Fibroblast of pulmonary artery (primary cell): ENCODE measurements at places on chromosomes 5 and 9.

- DNase-seq: peak; percentile 7
Measured at GRCh38 chr9:72665421-72665820, 144.0 kb downstream of the TMC1 start.

DNA sequence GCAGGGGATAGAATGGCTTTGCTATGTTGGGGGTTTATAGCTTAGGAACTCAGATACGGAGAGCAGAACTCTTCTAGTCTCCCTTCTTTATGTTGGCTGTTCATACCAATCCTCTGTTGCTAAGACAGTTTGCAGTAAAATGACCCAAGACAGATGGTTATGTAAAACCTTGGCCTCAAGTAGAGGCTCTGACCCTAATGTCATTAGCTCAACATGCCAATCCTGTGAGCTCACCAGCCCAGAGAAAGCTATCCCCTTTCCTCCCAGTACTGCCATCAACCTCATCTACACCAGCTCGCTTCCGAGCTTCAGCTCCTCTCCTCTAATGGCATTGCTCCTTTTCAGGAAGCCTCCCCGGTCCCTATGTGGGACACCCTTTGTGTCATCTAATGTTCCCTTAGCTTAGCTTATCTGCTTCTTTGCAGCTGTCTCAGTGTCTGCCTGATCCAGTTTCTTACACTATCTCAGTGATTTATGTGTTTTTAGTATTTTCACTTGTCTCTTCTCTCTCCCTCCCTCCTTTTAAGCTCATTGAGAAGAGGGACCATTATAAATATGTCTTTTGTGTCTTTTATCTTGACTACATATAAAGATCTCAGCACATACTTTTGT, 281.3 kb upstream of the CLINT1 start:
- DNase-seq: no peak

- DNase-seq: no peak
Measured at GRCh38 chr5:37034955-37035354, 158.4 kb downstream of the NIPBL start.

DNA sequence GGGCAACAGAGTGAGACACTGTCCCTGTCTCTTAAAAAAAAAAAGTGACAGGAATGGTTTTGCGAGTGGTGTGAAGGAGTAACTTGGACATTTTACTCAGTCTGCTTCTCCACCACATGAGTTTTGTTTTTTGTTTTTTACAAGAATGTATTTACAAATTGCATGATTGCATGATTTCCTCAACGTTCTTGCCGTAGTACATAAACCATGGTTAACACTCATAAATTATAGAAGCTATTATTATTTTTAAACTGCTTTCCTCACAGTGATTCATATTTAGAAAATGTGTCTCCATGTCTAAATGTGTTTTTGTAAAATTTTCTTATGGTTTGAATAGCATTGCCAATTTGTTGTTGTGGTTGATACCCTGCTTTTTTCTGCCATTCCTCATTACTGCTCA, 220.0 kb downstream of the GOLPH3 start:
- no peak for DNase-seq

GRCh38 chr5:122967625-122968024, 68.9 kb downstream of the PPIC start:
- no peak for DNase-seq

DNA sequence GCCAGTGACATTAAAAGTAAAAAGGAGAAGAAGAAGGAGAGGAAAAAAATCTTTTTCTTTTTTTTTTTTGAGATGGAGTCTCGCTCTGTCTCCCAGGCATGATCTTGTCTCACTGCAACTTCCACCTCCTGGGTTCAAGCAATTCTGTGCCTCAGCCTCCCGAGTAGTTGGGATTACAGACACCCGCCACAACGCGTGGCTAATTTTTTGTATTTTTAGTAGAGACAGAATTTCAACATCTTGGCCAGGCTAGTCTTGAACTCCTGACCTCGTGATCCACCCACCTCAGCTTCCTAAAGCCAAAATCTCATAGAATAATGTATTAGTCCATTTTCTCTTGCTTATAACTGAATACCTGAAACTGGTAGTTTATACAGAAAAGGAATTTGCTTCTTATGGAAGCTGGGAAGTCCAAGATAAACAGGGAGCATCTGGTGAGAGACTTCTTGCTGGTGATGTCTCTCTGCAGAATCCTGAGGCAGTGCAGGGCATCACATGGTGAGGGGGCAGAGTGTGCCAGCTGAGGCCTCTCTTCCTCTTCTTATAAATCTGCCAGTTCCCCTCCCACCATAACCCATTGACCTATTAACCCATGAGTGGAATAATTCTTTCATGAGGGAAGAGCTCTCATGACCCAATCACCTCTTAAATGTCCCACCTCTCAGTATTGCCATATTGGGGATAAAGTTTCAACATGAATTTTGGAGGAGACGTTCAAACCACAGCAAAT, 466.3 kb downstream of the GADD45G start:
- DNase-seq: no peak

GRCh38 chr5:42807722-42808447, 3.8 kb downstream of the SELENOP start:
- DNase-seq: no peak

GRCh38 chr5:91150636-91151035, 232.5 kb downstream of the ARRDC3 start:
- no peak for DNase-seq

DNA sequence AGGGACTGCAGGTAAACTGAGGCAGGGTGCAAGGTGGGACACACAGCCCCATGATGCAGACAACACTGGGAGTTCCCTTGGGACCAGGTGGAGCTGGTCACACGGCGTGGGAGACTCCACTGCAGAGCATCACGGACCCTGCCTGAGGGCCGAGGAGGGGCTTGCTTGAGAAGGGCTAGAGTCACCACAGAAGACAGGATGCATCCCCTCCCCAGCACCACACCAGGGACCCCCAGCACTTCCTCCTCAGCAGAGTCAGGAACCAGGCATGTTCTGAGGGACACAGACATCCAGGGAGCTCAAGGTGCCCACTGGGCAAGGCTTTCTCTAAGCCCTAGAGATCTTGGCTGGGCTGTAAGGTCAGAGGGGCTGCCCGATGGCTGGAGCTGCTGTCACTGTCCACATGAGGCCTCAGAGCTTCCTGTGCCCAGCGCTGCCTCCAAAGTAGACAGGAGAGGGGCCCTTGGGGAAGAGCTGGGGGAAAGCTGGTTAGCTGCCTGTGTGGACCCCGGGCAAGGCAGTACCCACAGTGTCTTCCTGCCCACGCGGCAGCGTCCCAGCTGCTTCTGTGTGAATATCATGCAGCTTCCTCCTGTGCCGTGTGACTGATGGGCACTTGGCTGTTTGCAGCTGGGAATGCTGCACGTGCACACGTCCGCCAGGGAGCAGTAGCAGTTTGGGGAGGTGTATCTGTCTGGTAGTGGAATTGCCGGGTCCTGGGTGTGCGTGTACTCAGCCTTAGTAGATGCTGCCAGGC, 176.6 kb downstream of the CACNA1B start:
- no peak for DNase-seq
